CD4-positive, alpha-beta memory T cell (primary cell): ENCODE measurements at places on chromosomes 2 and 18.

- DNase-seq: no peak
These were observed 64.5 kb downstream of the TSPYL6 start for GRCh38 chr2:54191361-54192135.

DNA sequence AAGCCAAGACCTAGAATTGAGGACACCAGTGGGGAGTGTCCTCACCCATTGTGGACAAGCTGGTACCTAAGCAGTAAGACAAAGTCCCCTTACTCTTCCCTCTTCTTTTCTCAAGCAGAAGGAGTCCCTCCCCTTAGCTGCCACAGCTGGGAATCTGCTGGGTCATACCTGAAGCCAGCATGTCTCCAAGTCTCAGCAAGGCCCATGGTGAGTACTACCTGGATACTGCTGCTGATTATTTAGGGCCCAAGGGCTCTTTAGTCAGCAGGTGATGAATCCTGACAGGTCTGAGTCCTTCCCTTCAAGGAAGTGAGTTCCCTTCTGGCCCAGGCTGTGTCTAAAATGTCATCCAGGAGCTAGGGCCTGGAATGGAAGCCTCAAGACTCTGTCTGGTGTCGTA, 198.6 kb upstream of the STK17B start:
- DNase-seq: no peak

- no peak for DNase-seq
These were observed 79.8 kb downstream of the XRCC5 start for GRCh38 chr2:216188956-216189355.

- no peak for DNase-seq
These were observed 47.6 kb downstream of the BCL11A start for GRCh38 chr2:60505880-60506260.

DNA sequence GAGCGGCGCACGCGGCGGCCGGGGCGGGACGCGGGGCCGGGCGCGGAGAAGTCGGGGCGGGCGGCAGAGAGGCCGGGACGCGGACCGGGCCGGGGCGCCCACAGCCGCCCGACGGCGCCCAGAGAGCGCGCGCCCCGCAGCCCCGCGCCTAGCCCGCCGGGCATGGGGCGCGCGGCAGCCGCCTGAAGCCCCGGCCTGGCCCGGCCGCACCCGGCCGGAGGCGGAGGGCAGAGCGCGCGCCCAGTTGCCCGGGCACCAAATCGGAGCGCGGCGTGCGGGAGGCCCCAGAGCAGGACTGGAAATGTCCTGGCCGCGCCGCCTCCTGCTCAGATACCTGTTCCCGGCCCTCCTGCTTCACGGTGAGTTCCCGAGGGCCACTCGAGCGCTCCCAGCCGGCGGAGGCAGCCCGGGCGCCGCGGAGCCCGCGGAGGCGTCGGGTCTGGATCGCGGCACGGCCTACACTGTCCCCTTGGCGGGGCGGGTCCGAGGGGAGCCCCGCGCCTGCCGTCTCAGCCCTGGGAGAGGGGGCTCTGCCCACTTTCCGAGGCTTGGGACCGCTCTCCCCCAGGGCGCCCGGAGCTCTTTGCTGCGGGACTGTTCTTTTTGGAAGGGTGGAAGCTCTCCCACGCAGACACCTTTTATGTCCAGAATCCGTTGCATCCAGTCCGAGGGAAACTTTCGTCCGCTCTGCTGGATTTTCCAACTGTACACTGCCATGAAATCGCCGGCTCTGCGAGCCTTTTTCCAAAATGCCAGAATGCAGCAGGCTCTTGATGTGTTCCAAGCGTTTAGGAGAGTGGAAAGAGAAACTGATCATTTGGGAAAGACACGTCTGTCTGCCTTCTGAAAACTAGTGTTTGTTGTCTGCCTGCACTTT, 484 bp downstream of the APCDD1 start:
- no peak for DNase-seq

DNA sequence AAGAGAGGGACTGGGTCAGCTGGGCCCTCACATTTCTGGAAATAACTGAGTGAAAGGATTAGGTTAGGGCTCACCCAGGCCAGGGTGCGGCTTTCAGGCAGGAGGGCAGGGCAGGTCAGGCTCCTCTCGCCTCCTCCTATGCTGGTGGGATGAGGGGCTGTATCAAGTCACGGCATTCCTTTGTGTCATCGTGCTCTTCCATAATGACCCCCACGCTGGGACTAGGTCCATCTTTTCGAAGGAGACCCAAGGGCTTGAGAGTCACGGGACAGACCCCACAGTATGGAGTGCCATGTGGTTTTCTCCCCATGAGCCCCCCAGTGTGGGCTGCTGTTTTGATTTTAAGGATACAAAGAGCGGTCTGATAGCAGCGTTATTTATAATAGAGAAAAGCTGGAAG, 137.8 kb upstream of the COPS8 start:
- no peak for DNase-seq

DNA sequence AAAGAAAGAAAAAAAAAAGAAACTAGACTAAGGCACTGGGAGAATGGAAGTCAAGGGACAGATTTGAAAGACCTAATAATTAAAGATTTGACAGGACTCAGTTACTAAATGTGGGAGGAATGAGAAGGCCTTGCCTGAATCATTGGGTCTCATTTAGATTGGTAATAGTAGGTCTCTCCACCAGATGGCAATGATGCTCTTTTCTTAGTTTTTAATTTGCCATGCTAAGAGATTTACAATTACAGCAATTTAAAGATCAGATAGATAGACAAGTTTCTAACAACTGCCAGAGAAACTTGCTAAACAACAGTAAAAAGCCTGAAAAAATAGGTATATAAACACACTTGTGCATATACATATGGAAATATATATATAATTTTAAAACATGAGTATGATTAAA, 153.0 kb downstream of the TMEM247 start:
- peak; percentile 8 for DNase-seq

GRCh38 chr2:1641523-1641922, 102.8 kb downstream of the PXDN start:
- no peak for DNase-seq

DNA sequence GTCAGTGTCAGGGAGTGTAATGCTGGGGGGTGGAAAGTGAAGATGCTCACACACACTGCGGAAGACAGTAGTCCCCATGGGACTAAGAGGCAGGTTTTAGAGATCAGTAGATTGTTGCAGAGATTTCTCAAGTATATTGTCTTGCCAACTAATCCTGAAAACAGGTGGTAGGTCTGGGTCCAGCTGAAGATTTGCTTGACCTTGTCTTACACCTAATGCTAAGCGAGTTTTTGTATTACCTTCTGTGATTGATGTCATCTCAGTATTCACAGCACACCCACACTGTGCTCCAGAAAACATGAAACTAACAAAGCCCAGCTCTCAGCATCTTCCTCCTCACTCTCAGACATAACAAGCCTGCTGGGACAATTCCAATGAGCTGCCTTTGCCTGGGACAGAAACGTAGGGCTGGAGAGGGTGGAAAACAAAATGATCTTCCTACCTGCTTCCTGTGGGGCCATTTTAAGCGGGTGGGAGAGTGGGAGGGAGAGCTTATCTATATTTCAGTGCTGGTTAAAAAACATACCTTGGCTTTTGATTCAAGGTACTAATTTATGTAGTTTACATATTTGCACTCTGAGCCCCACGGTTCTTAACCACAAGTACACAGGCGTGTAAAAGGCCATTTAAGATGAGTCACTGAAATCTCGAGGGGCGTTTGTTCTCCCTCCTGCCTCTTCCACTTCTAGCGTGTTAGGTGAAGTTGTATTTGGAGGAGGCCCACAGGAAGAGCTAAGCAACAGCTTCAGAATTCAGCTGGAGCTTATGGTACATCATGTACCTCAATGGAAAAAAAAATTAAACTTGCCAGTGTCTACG, 23.1 kb upstream of the RBMS1 start:
- no peak for DNase-seq

DNA sequence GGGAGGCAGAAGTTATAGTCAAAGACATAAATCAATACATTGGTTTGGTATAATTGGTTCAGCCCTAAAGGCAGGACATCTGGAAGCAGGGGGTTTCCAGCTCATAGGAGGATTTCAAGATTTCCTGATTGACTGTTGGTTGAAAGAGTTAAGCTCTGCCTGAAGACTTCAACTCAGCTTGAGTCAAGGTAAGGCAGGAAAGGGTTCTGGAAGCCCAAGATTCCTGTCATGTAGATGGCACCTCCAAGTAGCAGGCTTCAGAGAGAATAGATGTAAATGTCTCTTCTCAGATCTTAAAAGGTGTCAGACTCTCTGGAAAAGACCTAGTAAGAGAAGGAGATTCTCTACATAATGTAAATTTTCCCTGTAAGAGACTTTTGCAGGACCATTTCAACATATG, 335.3 kb downstream of the RIT2 start:
- DNase-seq: no peak

DNA sequence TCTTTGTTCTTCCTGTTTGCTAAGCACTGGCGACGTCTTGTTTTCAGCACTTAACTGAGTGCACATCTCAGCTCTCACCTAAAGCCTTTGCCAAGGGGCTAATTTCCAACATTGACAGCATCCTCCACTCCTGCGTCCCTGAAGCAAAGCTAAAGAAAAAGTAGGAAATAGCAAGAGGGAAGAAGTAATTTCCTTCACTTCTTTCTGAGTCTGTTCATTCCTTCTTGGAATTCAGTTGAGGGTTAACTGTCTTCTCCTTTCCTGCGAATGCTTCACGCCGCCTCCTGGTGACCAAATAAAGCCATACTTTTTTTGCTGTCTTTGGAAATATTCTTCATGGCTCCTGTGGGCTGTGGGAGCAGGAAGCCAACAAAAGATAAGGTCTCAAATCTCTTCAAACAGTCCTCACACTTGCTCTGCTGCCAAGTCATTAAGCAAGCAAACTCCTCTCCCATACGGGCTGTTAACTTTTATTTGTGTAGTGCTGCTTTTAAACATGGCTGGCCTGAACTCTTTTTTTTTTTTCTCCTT, 100.9 kb downstream of the DPP10 start:
- DNase-seq: no peak

- no peak for DNase-seq
These were observed 10.0 kb downstream of the PNKD start for GRCh38 chr2:218280260-218280870.

- no peak for DNase-seq
These were observed 822 bp downstream of the PSMG2 start for GRCh38 chr18:12703664-12704063.

DNA sequence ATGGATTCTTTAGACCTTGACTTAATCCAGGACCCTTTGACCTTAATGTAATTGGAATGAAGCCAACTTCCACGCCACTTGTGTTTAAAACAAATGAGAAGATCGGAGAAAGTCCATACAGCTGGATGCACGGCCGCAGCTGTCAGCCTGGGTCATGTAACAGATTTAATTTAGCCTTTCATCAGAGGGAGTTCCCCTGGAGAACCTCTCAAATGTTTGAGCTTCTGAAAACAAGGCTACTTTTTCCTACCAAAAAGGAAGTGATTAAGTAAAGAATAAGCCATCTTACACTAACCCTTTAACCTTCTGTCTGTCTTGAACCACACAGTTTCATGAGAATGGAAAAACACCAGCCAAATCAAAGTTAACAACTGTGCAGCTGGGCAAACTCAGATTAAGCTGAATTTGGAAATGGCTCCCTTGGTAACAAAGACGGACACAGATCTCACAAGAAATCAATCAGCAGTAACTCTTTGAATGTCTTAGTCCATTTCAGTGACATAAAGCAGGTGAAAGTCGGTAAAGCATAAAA, 103.6 kb downstream of the DOCK10 start:
- DNase-seq: peak; percentile 66

- no peak for DNase-seq
These were observed 876.0 kb downstream of the SLC4A3 start for GRCh38 chr2:220503431-220503830.

DNA sequence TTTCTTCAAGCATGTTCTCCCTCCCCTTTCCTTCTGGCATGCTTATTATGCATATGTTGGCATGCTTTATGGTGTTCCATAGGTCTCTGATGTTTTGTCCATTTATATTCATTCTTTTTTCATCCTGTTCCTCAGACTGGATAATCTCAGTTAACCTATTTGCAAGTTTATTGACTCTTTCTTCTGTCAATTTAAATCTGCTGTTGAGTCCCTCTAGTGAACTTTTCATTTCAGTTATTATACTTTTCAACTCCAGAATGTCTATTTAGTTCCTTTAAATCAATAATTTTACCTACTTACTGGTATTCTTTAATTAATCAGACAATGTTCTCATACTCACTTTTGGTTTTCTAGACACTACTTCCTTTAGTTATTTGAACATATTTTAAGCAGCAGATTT, 101.2 kb downstream of the GALNT14 start:
- DNase-seq: no peak

DNA sequence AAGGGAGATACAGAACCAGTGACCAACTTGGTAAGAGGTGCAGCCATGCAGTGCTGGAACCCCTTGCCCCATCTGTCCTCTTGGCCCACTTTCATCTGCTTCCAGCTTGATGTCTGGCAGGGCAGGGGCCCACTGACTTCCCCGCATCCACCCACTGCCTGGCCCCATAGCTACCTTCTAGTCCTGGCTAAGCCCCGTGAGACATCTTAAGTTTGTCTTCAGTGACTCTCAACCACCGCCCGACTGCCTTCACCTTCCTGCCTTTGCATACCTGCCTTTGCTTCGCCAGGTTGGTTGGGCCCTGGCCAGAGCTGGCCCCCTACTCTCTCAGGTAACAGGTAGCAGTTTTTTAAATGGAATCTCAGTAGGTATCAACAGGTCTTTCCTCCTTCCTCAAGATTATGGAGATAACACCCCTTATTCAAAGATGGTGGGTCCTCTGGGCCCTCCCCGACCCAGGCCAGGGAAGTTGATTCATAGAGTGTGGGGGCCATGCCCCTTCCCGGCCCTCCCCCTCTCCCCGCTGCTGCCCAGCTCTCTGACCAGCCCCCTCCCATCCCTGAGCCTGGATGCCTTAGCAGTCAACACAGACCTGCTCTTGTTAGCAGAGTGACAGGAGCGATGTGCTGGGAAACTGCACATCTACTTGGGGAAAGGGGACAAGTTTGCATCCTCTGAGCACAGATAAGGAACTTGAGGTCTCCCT, 2.8 kb downstream of the ARID5A start:
- no peak for DNase-seq

DNA sequence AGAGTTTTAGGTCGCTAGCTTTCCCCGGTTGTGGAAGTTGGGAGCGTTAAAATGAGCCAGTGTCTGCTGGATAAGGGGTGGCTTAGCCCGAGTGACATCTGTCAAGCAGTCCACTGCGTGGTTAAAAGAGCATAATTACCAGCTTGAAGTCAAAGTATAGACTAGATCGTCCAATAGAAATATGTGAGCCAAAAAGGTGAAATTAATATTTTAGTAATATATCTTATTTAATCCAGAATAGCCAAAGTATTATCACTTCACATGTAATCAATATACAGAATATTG, 654 bp downstream of the COMMD1 start:
- DNase-seq: no peak

DNA sequence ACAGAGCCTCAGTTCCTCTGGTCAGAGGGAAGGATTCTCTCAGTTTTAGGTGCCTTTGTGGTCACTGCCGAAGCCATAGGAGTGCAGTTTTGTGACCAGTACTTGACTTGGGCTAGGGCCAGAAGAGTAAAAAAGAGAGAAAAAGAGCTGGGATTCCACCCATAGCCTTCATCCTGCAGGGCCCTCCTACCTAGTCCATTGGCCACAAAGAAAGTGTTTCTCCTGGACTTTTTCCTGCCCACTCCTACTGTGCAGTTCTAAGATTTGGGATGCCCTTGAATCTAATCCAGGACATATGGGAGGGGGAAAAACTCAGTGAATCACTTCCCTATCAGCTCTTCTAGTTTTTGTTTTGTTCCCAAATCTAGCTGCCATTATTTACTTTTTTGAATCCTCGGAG, 26.0 kb downstream of the FAM117B start:
- DNase-seq: no peak

GRCh38 chr2:75342504-75343175, 143.3 kb upstream of the TACR1 start:
- no peak for DNase-seq

GRCh38 chr2:74702001-74702715, 48.1 kb downstream of the SEMA4F start:
- no peak for DNase-seq

- no peak for DNase-seq
These were observed 437.6 kb downstream of the DLGAP1 start for GRCh38 chr18:4017480-4017879.
